ENCODE measurements at places on chromosomes 6 and 20.

- no peak for DNase-seq
Observed at GRCh38 chr6:15675536-15676220, 12.8 kb upstream of the DTNBP1 start.

- no peak for DNase-seq
Observed at GRCh38 chr6:15968519-15968918, 160.4 kb upstream of the MYLIP start.

DNA sequence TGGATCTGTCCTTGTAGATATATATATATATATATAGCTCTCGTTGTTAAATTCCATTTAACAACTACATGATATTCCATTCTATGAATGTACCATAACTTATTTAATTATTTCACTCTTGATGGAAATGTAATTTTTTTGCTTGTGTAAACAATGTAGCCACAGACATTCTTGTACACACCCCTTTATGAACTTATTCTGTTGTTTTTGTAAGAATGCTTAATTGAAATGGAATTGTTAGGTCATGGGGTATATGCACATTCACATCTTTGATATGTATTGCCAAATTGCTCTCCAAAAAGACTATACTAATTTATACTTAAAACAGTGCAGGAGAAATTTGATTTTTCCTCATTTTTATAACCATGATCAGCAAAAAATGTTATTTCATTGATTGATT lies 67.2 kb downstream of the MAP3K4 start:
- DNase-seq = no peak

DNA sequence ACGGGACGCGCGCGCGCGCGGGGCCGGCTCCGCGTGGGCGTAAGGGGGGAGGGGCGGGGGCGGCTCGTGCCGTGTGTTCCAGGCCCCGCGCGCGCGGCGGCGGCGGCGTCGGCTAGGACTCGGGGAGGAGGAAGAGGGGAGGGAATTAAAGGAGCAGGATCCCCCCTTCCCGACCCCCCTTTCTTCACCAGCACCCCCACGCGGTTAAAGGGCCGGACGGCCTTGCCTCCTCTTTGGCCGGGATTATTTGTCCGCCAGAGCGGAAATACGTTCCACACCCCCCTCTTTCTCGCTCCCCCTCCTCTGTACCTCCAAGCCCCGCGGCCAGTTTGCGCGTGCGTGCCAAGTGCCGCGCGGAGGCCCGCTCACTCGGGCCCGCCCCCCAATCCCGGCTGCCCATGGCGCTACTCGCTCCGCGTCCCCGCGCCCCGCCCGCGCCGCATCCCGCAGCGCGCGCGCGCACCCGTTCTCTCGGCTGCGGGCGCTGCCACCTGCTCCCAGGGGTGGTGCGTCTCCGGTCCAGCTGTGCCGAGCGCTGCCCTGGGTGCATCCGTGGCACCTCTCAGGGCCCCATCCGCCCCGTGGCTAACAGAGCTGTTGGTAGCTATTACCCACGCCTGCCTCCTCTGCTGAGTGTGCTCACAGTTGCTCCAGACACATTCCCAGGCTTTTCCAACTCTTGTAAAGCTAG lies at the start of gene ZBTB12:
Gene ZBTB12, minus strand, starts transcription at position 134 of the 691 bp plus-strand sequence. CDS start 781 bp downstream, outside the sequence.
- peak; percentile 94 for DNase-seq

DNA sequence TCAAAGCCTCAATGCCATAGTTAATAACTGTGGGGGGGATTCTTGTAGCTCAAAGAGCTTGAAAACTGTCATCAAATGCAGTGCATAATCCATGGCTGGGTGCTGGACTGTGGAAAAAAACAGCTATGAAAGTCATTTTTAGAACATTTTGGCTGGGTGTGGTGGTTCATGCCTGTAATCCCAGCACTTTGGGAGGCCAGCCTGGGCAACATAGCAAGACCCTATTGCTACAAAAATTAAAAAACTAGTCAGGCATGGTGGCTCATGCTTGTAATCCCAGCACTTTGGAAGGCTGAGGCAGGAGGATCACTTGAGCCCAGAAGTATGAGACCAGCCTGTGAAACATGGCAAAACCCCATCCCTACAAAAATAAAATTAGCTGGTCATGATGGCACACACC lies 12.2 kb downstream of the TCFL5 start:
- no peak for DNase-seq

- no peak for DNase-seq
Observed at GRCh38 chr6:80594461-80594860, 488.0 kb downstream of the BCKDHB start.

DNA sequence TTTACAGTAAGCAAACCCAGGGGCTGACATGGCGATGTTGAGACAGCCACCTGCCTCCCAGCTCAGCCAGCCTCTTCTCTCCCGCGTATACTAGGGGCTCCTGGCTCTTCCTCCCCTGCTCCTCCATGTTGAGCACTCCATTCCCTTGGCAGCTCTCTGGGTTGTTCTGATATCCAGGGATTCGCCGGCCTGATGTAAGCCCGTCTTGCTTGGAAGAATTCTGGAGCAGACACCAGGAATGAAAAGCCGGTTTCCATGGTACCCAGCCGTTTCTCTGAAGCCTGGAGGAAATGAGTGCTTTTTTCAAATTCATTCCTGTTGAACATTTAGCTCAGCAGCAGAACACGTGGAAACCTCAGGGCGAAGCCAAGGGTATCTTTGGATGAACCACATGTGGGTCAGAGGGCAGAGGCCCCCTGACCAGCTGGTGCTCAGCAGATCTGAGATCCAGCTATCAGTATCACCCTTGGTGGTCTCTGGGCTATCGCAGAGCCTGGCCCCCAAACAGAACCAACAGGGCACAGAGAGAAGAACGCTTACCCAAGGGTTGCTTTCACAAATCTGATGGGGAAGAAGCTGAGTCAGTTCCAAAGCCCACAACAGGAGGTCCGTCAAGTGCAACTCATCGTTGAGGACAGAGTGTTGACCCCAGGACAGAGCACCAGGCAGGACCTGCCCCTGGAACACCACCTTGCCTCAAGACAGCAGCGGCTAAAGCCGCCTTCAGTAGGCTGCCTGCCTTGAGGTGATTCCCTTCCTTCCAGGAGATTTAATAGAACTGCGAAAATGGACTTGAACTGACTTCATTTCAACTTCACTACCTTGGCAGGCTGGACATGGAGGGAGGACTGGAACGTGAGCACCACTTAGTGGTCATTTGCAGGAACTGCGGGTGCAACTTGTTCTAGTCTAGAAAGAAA lies 96.1 kb upstream of the RIN2 start:
- peak; percentile 69 for DNase-seq

GRCh38 chr6:49336514-49337131 lies 126.4 kb downstream of the MMUT start:
- peak; percentile 7 for DNase-seq

GRCh38 chr20:19945732-19946670 lies 71.2 kb upstream of the NAA20 start:
- DNase-seq = peak; percentile 62

GRCh38 chr20:35992713-35993335 lies 24.4 kb downstream of the CNBD2 start:
- DNase-seq = peak; percentile 44

DNA sequence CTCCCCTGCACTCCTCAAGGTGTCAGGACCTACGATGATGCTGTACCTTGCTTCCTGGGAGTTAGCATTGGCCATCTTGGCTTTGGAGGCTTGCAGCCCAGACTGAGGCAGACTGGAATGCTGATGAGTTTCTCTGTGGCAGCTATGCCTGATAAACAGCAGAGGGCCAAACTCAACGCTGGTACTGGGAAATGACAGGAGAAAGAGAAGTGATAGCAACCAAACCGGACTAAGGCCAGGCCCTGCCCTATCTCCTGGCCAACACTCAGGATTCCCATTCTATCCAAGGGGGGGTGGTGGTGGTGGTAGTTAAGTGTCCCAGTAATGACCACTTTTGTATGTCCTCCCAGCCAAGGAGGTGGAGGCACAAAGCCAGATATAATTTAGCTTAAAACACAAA lies 90.0 kb upstream of the DTNBP1 start:
- no peak for DNase-seq

DNA sequence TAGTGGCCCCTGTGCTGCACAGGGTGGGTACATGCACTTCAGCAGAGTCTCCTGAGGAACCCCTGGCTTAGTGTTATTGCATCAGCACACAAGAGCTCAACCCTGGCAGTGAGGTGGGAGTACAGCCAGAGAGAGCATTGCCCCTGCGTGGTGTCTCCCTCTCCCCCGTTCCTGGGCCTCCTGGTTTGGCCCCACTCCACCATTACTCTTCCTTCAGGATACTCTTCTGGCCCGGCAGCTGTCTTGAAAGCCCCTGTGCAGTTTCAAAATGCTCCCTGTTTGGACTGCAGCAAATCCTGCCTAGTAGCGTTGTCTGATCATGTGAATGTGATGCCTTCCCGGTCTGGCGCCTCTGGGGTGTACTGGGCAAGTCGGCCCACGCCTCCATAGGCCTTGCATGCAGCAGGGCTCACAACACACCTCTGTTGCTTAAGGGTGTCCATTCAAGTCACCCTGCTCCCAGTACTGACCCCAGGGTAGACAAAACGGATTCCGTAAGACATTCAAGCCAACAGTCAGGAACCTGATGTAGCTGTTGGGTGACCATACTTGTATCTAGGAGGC lies 32.1 kb downstream of the TXNDC5 start:
- DNase-seq = no peak

DNA sequence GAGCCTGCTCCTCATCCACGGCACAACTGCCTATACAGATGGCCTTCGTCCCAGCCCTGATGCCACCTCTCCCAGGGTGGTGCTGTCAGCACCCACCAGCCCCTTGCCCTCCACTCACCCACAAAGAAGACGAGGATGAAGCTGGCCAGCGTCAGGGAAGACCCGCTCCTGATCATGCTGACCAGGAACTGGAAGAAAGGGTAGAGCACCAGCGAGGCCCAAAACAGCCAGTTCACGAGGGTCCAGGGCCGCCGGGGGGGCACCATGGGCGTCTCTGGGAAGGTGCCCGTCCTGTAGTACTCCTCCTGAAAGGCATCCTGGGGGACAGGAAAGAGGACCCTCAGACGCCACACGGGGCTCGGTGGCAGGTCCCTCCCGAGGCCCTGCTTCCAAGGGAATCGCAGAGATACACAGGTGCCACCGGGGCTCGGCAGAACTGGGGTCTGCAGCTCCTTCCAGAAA lies 134.5 kb downstream of the AGPAT4 start:
- no peak for DNase-seq

DNA sequence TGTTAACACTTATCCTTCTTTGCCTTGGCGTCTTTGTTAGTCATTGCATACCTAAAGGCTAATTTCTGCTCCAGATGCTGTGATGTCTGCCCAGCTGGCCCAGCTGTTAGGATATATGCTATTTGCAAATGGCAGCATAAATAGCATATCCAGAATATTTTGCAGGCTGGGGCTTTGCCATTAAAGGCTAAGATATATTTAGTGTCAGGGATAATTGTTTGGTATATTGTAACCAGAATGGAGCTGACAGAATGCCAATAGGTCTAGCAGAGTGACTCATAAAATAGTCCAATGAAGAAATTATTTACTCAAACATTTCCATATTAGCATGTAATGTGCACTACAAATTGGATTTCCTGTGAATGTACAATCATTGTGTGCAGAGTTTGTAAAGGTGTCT lies 584.1 kb upstream of the FLRT3 start:
- no peak for DNase-seq

DNA sequence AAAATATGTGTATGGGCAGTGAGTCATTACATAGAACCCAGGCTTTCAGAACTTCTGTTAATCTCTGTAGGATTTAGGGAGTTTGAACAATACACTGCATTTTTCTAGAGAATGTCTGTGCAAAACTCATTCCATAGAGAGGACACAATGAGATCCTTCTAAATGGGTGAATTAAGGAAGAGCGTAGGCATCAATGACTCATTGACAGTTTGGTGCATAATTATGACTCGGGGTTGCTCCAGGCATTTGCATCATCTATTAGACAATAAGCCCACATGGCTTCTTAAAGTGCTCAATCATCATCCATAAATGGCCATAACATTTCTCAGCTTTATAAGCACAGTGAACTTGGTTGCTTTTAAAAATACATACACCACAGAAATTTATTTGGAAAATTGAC lies 625.5 kb downstream of the CDH26 start:
- no peak for DNase-seq

GRCh38 chr6:51793393-51793792 lies 294.0 kb downstream of the PKHD1 start:
- DNase-seq = no peak

DNA sequence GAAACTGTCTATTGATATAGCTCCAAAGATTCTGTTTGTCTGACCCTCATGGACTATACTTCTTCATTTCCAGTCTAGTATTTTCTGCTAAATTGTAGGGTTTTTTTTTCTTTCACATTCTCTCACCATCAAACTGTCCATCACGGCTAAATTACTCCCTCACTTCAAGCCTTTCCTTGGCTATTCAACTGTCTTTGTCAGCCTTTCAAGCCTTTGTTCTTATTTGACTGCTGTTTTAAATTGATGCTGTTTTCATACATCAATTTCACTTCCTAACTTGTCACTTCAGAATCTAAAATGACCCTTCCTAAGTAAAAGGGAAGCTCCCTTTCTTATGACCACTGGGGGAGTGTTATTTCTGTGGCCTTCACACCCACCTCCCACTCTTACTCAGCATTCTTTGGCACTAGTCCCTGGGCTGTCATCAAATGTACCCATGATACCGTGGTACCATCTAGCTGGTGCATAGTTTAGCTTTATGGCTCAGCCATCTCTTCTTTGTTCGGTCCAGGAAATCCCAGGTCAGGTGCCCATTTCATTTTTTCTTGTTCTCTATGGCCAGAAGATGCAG lies 8.6 kb downstream of the GJA1 start:
- DNase-seq = no peak

- no peak for DNase-seq
Observed at GRCh38 chr6:14275493-14275851, 157.9 kb downstream of the CD83 start.

DNA sequence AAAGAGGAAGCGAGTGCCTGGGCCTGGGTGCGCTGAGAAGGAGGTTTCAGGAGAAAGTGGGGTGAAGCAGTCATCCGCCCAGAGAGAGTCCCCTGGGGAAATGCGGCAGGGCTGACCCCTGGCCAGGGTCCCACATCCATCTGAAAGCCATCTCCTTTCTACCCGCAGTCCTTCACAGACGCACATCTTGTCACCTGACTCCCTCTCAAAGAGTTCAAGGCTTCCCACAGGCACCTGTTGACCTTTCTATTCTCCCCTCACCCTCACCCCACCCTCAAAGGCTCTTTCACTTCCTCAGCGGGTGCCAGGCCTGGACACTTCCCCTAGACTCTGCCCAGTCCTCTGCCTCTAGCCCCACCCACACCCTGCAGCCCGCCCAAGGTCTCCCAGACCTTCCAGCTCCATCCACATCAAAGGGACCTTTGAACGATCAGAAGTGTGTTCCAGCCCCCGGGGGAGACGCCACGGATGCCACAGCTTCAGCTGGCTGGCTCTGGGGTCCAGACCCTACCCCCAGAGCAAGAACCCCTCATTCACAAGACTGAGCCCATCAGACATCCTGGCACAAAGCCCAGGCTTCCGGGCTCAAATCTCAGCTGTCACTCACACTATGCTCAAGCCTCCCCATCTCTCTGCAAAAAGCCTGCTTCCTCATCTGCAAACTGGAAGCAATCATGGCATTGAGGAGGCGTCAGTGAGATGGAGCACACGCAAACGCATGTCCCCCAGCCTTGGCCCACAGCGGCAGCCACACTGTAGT lies 2.1 kb downstream of the CTSZ start:
- peak; percentile 86 for DNase-seq

- no peak for DNase-seq
Observed at GRCh38 chr6:143839196-143839595, 3.9 kb upstream of the LTV1 start.

Data from transverse colon (tissue), 4 donors.